ENCODE measurements at places on chromosomes 5 and 9.

GRCh38 chr5:33927685-33928084, 8.5 kb upstream of the RXFP3 start:
- DNase-seq, result no peak

DNA sequence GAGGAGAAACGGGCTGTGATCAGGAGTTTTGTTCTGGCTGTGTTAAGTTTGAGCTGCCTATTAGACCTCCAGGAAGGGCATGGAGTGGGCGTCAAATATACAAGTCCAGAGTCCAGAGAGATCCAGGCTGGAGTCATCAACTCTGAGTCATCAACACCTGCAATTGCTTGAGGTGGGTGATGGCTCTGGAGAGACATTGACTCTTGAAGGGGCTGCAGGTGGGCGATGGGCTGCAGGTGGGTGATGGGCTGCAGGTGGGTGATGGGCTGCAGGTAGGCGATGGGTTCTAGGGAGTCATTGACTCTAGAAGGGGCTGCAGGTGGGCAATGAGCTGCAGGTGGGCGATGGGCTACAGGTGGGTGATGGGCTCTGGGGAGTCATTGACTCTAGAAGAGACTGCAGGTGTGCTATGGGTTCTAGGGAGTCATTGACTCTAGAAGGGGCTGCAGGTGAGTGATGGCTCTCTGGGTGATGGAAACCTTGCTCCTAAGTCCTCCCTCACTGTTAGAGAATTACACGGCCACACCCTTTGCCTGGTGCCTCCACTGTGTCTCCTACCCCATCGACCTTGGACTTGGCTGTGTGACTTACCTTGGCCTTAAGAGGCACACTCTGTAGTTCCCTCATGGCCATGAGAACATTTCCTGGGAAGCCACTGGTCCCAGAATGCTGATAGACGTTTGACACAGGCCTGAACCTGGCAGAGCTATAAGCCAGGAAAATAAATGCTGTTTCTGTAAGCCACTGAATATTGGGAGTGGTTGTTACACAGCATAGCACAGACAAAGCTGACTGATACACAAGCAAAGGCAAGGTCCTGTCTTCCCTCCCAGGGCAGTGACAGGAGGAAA, 10.4 kb upstream of the FIBCD1 start:
- no peak for DNase-seq

DNA sequence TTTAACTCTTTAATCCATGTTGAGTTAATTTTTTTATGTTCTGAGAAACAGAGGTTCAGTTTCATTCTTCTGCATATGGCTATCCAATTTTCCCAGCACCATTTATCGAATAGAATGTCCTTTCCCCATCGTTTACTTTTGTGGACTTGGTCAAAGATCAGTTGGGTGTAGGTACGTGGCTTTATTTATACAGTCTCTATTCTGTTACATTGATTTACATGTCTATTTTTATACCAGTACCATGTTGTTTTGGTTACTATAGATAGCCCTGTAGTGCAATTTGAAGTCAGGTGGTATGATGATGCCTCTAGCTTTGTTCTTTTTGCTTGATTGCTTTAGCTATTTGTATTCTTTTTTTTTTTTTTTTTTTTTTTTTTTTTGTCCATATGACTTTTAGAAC, 462.0 kb downstream of the HTR1A start:
- DNase-seq, result no peak

DNA sequence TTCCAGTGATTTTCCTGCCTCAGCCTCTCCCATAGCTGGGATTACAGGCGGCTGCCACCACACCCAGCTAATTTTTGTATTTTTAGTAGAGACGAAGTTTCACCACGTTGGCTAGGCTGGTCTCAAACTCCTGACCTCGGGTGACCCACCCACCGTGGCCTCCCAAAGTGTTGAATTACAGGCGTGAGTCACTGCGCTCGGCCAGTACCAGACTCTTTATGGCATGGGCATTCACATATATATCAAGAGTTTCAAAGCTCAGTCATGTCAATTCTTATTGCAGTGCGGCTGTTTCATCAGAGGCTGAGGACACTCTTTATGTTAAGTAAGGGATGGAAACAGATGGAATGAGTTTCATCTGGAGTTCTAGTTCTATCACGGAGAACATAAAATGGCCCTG, 315.2 kb upstream of the CDH6 start:
- DNase-seq, result no peak

DNA sequence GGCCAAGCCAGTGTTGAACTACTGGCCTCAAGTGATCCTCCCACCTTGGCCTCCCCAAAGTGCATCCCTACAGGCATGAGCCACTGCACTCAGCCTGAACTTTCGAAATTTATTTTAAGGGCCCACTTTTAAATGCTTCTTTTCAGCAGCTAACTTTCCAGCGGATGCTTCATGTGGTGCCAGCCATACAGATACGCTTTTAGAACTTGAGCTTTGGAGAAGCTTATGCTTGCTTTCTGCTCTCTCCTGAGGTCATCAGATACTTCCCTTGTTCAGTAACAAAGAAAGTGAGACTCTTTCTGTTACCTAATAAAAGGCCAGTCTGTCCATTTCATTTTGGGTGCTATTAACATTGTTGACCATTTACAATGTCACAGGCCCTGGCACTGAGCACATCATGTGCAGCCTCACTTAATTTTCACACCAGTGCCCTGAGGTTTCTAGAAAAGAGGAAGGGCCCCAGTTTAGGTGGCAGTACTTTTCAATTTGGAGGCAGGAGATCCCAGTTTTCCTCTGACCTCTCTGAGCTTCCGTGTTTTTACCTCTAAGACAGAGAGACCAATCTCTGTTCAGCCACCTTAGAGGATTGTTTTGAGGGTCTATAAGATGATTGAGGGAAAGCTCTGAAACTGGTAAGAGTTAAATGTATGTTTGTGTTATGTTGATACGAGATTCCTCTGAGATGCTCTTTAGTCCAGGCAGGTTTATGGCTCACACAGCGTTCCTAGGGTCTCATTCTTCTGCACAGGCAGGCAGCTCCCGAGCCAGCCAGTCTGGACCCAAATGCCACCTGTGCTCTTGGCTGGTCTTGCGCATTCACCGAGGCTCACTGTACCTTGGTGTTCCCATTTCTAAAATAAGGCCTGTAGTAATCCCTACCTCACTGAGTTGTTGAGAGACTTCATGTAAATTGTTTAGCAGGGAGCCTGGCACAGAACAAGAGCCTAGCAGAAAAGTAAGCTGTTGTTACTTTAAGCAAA, 4.4 kb downstream of the ABL1 start:
- DNase-seq, result no peak

GRCh38 chr9:89234205-89235067, 55.8 kb upstream of the SHC3 start:
- no peak for DNase-seq

DNA sequence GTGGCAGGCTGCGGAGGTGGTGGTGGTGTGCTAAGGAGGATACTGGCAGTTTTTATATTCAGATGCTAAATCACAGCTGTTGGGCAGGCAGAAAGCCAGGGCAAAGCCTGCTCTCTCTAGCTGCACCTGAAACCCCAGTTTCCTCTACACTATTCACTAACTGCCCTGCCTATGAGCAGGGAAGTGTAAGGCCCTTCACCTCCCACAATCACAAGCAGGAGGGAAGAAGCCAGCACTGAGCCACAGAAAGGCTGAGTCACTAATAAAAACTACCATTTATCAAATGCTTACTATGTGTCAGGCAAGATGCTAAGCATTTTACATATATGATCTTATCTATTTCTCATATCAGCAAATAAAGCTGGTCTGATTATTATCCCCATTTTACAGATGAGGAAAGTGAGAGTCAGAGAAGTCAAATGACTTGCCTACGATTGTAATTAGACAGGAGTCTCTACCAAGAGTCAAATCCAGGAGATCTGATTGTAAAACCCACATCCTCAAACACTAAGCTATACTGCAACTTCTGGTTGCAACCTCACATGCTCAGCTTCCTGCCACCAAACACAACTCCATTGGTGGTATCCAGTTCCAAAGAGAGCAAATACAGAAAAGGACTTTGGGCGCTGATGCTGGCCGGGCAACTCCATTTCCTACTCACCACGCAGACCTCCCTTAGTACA, 17.7 kb upstream of the IL6ST start:
- no peak for DNase-seq
